ENCODE measurements at places on chromosomes 7 and 10.

DNA sequence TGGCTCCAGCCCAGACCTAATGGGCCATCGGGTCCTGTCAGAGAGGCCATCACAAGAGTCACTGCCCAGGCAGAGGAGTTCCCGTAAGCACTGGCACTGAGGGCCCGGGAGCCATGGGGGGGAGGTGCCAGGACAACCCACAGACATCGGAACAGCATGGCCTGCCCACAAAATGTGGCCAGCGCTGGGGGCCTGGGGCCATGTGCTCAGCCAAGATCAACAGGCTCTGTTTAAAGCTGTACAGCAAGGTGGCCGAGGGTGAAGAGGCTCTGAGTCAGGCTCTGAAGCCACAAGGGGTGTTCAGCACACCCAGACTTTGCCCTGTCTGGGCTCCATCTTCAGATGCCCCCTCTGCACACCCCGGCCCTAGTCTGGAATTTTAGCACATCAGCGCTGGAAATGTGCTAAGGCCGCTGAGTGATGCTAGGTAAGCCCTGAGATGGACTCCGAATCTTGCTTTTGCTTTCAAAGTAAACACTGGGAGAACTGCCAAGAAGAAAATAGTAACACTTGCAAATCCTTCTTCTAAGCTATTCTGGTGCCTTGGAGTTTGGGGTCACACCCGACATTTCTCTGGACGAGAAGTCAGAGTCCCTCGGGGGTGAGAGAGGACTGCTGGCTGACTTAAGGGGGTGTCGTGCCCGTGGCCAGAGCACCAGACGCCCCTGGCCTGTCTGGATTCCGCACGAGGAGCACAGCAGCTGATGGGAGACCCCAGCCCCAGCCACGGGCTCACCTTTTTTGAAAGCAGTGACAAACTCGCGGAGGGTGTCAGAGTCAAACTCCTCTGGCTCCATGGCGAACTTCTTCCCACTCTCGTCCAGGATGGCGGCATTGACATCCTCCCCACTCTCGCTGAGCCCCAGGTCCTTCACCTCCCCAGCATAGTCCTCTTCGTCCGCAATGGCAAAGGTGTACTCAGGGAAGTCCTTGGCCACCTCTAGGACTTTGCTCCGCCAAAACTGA lies 23.6 kb downstream of the PDIA4 start:
- no peak for DNase-seq

GRCh38 chr7:101795461-101795860 lies 22.0 kb upstream of the CUX1 start:
- DNase-seq, result no peak

GRCh38 chr7:80771523-80771922 lies 133.1 kb downstream of the CD36 start:
- DNase-seq, result no peak

DNA sequence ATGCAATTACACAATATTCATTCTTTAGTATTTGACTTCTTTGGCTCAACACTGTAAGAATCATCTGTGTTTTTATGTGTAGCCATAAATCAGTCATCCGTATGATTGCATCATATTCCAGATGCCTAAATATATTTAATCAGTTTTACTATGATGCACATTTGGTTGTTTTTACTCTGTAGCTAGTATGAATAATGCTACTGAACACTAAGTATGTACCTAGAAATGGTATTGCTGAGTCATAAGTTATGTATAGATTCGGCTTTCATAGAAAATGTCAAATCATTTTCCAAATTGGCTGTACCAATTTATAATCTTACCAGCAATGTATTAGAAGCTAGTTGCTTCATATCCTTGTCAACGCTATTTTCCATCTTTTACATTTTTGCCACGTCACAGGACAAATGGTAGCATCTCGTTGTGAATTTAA lies 197.3 kb upstream of the PLXNA4 start:
- DNase-seq, result no peak

DNA sequence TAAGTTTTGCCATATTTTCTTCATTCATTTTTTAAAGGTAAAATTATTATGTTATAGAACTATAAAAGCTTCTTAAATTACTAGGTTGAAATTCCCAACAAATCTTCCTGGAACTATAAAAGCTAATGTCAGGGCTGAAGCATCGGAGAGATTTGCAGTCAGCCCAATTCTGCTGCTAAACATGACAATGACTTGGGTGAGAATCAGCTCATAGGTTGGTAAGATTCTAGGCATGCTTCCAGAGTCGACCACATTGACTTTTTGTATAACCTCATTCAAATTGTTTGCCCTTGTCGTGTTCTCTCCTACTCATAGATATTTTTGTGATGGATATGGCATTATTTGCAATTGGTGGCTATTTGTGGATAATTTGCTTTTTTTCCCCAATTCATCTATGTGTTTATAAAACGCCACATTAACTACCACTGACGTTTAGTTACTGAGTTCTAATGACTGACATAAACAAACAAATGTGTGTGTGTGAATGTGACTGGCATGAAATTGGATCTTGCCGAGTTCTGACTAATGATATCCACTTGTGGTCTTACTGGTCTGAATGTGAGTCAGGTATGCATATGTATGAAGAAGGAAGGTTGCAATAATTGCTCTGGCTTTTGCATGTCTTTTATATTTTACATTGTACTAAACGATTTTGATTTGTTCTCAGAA lies 579.8 kb downstream of the PARD3 start:
- no peak for DNase-seq

DNA sequence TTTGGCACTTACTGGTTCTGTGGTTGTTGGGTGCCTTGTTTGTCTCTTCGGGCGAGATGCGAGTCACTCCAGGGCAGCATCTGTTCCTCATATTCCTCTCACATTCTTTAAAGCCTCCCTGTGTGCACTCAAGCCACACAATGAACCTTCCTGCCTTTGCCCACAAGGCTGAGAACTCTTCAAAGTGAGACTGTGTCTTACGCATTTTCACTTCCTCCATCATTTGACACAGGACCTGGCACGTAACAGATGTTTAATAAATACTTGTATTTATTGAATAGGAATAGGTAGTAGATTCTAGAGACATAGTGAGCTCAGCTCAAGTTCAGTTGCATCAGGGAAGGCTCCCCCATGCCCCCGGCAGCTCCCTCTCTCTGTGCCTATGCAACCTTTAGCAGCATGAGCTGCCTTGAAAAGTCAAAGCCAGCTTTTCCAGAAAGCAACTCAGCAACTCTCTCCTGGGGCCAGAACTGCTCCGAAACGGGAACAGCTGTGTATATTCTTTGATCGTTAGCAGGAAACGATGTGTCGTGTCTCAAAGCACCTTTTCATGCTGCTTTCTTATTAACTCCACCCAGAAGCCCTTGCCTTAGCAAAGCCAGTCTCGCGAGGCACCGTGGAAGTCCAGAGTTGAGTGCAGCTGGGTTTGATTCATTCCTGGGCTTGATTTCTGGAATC lies 97.5 kb downstream of the PFKFB3 start:
- no peak for DNase-seq

DNA sequence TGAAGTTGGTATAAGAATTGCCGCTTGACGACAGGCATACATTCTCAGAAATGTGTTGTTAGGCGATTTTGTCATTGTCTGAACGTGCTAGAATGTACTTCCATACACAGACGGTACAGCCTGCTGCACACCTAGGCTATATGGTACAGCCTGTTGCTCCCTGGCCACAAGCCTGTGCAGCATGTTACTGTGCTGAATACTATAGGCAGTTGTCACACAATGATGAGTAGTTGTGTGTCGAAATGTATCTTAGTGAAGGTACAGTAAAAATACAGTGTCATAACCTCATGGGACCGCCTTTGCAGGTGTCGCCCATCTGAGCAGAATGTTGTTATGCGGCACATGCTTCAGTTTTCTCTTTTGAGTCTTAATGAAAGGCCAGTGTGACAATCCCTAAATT lies 66.5 kb downstream of the SHH start:
- DNase-seq, result no peak

- DNase-seq, result no peak
Measured at GRCh38 chr7:3154881-3155494, 111.3 kb upstream of the CARD11 start.

GRCh38 chr10:70906953-70907636 lies 18.7 kb upstream of the PCBD1 start:
- no peak for DNase-seq
